ENCODE measurements at places on chromosomes 11 and 22.
A peak's percentile ranks its signal among the peaks of the same experiment; 100 is the strongest.

GRCh38 chr11:86559311-86559945 lies 113.0 kb downstream of the ME3 start:
- no peak for DNase-seq

GRCh38 chr11:29208117-29208516 lies 808.7 kb downstream of the KCNA4 start:
- DNase-seq, result no peak

DNA sequence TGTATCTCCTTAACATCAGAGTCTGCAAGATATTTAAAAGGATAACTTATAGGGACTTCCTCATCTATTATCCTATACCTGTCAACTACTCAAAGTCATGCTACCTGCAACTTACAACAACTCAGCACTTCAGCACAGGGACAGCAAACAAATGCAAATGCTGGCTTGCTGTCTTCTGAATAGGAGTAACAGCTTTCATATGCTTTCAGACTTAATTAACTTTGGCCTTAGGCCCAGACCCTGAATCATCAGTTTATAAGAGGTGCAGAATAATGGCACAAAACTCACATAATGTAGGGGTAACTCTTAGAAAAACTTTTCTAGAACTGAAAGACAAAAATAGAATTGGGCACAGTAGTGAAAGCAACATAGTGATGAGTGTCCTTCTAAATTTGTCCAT lies 953.4 kb downstream of the DLG2 start:
- DNase-seq, result no peak

GRCh38 chr22:46538814-46539160 lies 1.4 kb upstream of the CELSR1 start:
- DNase-seq, result no peak

GRCh38 chr22:36104988-36105387 lies 55.6 kb downstream of the APOL3 start:
- no peak for DNase-seq

DNA sequence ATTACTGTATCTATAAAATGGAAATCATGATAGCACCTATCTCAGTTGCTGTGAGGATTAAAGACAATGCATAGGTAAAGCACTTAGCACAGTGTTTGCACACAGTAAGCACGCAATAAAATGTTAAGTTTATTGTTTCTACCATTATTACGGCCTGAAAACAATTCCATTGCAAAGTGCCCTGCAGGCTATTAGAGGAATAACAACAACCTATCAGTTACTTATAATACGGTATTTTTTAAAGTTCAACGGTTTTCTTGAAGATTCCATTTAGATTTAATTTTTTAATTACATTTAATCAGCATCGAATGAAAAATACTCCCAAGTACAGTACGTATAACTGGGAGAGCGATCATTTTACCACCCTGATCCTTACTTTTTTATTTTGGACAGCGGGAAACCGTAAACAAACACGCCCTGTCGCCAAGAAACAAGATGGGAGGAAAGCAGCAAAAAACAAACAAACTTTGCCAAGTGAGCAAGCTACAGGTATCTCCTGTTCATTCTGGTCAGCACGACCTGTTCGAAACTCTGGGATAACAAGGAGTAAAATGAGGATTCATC lies 893 bp downstream of the SLC36A4 start:
- no peak for DNase-seq

DNA sequence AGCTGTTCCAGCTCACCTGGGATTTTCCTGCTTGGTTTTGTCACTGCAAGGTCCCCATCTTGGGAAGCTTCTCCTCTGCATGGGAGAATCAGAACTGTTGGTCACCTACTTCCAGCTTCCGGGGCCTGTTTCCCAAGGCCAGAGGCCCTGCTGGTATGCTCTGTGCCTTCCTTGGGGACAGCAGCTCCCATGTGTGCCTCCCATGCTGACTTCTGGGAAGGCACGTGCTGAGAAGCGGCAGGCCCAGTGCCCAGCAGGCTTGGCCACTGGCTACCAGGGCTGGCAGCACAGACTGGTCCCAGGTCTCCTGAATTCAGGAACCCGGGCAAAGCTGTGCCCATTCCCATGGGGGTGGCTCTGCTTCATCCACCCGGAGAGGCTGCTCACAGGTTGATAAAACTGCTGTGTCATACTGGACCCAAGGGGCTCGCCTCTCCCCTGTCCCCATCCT lies 33.8 kb downstream of the MYEOV start:
- no peak for DNase-seq

DNA sequence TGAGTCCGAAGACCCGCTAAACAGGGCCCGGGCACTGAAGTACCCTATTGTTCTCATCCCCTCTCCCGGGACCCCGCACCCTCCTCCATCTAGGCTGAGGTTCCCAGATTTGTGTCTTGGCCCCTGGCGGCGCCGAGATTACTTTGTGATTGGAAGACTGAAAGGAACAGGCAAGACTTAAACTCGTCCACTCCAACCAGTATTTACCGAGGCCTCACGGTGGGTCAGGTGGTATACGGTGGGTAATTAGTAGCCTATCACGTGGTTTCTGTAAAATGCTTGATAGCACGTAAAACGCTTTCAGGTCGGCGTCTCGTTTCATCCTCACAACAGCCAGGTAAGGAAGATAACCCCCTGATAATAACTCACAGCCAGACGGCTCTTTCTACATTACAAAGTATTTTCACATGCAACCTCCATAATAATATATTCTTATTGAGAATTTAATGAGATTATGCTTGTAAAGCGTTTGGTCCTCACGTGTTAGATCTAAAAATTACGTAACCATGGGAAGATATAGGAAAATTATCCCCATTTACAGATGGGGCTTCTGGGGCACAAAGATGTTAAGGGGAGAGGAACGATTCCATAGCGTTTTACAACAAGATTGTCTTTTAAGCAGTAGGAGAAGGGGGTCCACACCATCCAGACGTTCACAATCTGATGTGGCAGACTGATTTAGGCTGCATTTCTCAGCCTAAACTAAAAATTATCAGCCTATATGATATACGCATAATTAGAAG lies 642 bp upstream of the PIK3C2A start:
- DNase-seq, result no peak

GRCh38 chr22:49004484-49005399 lies 822.9 kb downstream of the BRD1 start:
- DNase-seq, result no peak

DNA sequence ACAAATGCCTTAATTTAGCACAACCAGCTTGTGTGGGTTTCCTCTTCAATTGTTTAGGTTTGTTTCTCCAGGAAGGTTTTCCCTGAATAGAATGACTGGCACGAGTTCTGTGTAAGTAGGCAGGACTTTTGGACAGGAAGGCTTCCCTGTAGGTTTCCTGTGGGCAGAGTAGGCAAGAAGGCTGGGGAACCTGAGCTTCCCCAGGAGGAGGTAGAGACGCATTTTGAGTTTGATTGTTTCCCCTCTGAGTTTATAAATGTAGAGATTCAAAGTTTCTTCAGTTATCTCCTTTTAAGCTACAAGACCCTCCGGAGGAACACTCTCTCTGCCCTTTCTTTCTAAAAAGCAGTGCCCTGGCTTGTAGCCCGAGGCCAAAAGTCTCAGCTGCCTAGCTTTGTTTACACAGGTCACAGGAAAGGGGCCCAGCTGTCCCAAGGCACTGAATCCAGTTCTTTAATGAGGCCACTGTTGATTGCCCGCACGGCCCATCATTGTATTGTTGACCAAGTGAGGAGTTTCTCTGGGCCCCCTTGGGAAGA lies 66.6 kb upstream of the RDX start:
- DNase-seq, result no peak

GRCh38 chr11:11806074-11806473 lies 35.7 kb upstream of the USP47 start:
- DNase-seq, result no peak

- peak; percentile 18 for DNase-seq
Observed at GRCh38 chr11:11841723-11842420, at the start of gene USP47. USP47 (plus strand) TSS chr11:11841972; CDS start chr11:11842186, 214 bp downstream.

DNA sequence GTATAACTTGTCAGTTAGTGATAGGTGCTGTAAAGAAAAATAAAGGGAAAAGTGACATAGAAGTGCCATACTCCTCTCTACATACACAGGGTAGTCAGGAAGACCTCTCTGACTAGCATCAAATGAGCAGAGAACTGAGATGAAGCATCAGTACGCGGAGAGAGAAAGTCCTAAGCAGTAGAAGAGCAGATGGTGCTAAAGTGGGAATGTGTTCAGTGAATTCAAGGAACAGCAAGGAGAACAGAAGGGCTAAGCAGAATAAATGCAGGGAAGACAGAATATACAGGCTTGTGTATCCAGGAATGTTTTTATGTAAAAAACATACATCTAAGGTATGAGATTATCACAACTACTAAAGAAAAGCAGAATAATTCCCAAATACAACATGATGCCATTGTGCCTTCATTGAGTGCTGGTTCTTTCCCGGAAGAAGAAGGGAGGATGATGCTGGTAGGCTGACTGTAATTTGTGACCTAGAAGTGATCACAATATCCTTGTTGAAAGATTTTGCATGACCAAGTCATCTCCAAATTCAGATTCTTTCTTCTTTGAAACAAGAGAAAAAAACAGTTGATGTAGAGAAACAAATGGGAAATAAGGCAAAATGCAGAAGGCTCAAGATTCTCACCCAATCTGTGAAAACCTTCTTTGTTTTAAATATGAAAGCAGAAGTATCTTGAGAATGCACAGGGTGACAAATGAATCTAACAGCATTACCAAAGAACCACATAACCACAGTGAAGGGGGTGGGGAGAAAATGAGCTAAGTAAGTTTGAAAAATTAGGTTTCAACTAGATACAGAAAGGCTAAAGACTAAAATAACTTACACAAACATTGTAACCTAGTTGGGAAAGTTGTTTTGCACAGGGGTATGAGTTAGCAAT lies 20.5 kb downstream of the MRE11 start:
- no peak for DNase-seq

DNA sequence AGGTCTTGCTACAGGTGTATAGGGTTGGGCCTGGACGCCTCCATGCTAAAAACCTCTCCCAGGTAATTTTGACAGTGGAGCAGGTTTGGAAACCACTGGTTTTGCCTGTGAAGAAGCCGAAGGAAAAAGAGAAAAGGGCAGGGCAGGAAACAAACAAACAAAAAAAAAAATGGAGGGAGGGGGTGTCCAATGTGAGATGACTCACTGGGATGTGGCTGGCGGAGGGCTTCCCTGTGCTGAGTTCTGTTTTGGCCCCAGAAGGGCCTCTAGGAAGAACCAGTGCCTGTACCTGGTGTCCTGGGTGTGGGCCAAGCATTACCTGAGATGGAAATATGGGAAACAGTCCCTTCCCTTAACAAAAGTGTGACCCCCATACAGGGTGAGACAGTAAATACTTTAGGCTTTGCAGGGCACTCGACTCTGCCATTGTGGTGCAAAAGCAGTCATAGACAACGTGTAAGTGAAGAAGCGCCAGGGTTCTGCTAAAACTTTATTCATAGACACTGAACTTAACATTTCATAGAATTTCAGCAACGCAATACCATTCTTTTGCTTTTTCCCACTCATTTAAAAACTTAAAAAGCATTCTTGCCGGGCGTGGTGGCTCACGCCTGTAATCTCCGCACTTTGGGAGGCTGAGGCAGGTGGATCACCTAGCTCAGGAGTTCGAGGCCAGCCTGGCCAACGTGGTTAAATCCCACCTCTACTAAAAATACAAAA lies 9.5 kb upstream of the DGKZ start:
- DNase-seq, result no peak

- DNase-seq, result no peak
Observed at GRCh38 chr11:2576549-2576948, 123.2 kb downstream of the KCNQ1OT1 start.

DNA sequence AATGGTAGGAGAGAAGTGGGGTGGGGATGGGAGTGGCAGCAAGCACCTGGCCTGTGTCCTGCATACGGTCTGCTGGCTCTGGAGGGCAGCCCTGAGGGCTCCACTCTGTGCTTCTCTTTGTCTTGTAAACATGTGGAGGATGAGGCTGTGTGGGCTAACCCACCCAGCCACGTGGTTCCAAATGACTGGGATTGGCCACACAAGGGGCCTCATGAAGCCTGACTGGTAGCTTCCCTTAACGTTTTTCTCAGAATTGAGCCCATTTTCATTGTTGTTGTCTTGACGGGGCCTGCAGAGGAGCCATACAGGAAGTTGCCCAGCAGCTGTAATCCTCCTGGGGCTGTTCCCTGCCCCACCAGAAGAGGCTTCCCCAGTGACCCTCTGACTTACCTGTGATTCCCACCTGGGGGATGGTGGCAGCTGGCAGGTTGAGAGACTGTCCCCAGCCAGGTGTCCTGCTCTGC lies 18.0 kb downstream of the DERL3 start:
- no peak for DNase-seq

GRCh38 chr11:77126156-77126775 lies 1.8 kb upstream of the MYO7A start:
- DNase-seq, result no peak

- no peak for DNase-seq
Observed at GRCh38 chr22:34414467-34415440, 494.5 kb upstream of the LARGE1 start.

GRCh38 chr11:44797886-44798606 lies 71.3 kb downstream of the TSPAN18 start:
- no peak for DNase-seq

- no peak for DNase-seq
Observed at GRCh38 chr11:33897761-33898375, 6.0 kb upstream of the LMO2 start.

- DNase-seq, result no peak
Observed at GRCh38 chr11:66493130-66493529, 12.9 kb downstream of the DPP3 start.

- DNase-seq, result no peak
Observed at GRCh38 chr11:61775606-61776554, 16.5 kb downstream of the TMEM258 start.

DNA sequence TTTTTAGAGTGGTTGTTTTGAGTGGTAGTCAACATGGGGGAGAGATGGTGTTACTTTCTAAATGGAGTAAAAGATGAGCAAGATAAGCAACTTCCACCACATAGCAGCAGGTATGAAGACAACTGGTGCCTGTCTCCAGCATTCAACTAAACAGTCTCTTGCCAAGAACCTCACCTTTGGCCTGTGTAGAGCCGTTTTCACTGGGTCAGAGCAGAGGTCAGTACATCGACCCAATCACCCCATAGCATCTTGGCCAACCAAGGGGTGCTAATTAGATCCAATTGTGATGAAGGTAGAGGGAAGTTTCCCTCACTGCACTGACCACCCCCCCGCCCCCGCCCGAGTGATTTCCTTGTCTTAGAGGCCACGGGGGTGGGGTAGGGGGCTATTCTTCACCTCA lies 188.2 kb downstream of the BLID start:
- DNase-seq, result no peak

DNA sequence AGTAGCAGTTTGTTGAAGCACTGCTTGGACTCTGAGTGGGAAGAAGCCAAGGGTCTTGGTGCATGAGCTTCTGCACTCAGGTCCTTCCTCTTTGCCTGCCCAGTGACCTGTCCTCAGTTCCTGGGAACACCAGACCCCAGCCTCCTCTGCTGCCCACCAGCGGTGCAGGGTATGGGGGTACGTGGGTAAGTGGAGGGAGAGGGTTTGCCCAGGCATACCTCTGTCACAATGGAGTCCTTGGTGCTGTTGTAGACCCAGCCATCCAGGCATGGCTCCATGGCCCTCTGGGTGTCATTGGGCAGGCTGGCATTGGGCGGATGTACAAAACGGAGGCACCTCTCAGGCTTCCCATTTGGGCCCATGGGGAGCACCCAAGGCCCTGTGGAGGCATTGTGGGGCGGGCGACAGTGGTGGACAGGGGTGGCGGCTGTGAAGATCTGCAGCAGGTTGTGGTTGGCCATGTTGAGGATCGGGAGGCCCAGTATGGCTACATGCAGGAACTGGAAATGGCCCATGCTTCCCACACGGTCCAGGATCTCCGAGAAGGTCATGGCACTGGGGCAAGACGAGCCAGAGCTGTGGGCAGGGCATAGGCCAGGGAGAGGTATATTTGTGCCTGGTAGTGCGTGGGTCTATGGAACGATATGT lies 1.1 kb downstream of the SLC22A8 start:
- DNase-seq, result no peak
